ENCODE measurements at places on chromosomes 11 and 22.

DNA sequence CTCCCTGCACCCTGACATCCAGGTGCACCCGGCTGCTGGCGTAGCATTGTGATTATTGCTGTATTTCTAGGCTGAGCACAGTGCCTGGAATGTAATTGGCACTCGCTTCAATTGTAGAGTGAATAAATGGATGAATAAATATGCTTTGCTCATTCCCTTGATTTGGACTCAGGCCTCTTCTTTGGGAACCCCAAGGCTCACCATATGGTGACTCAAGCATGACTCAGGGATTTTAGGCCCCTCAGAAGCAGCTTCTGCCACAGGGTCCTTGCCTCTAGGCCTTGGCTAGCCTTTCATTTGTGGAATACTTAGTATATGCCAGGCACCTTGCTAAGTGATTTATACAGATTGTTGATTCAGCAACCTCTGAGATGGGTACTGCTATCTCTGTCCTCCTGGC is 78.9 kb downstream of the GRIK4 start:
- no peak for DNase-seq

DNA sequence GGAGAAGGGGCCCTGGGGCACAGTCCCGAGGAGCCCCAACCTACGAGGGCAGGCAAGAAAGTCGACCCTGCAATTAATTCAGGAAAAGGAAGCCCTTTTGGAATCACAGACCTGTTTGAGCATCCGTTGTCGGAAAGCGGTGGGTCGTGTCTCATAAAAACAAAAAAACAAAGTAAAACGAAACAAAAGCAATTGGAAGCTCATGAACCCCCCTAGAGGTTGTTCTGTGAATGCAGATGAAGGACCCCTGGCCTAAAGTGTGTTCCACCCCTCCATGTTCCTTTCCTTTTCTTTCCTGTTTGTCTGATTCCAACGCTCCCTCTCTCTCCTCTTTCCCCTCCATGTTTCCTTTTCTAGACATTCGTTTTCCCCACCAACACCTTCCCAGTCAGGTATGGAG is 203.7 kb downstream of the GRIK4 start:
- DNase-seq: peak; percentile 10

DNA sequence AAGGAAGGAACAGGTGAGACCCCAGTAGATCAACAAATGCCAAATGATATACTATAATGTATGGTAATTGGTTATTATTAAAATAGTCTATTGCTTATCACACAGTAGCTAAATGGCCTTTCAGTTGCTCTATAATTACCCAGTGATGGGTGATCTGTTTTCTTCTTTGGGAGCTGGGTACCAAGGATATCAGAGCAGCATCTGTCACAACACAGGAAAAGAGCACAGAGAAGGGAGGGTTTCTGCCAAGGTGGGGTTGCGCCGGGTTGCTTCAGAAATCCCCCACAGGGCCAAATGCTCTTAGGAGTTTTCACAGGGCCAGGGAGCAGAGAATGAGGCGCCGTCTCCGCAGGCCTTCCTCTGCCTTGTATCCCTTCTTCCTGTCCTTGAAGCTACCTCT is 469.4 kb downstream of the INSC start:
- DNase-seq: no peak

DNA sequence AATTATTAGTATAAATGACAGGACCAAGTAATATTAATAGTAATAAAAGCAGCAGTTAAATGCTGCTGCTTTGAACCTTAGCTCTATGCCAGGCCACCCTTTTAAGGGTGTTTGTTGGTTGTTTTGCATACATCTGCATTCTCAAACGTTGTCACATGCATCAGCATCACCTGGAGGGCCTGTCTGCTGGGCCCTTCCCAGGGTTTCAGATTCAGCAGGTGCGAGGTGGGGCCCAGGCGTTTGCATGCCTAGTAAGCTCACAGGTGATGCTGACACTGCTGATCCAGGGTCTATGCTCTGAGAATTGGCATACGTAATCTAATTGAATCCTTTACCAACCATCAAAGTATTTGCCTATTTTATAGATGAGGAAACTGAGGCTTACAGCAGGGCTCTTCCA is 246.5 kb downstream of the CADM1 start:
- DNase-seq: no peak

GRCh38 chr11:15897211-15897960 is 459.0 kb downstream of the SOX6 start:
- DNase-seq: no peak

- DNase-seq: no peak
These were observed 45.1 kb upstream of the DEUP1 start for GRCh38 chr11:93285430-93285829.

GRCh38 chr22:19708321-19709011 is 5.8 kb upstream of the SEPTIN5 start:
- no peak for DNase-seq

- DNase-seq: no peak
These were observed 41.6 kb downstream of the AHNAK start for GRCh38 chr11:62505059-62505439.

GRCh38 chr11:28231475-28231874 is 123.3 kb downstream of the METTL15 start:
- no peak for DNase-seq

DNA sequence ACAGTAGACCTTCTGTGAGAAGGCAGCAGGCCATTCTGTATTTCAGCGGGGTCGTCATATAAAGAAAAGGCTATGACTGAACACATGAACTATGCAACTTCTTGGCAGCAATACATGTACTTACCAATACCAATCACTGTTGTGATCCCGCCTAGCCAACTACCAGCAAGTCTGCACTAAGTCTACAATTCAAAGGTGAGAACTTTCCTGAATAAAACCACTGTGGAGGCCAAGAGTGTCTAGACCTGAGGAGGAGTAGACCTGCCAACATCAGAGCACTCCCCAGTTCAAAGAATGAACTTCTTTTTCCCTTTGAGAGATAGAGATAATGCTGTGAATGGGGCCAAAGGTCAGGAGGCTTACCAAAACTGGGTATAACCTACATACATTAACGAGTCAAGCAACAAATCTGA is 108.2 kb downstream of the SIK3 start:
- DNase-seq: no peak

- no peak for DNase-seq
These were observed 423 bp upstream of the RTN3 start for GRCh38 chr11:63680834-63681320.

- DNase-seq: no peak
These were observed 113.7 kb downstream of the CEP164 start for GRCh38 chr11:117441146-117441975.

GRCh38 chr11:35141571-35141971 is 2.6 kb downstream of the CD44 start:
- no peak for DNase-seq

GRCh38 chr11:44579302-44579761 is 13.9 kb downstream of the CD82 start:
- no peak for DNase-seq

DNA sequence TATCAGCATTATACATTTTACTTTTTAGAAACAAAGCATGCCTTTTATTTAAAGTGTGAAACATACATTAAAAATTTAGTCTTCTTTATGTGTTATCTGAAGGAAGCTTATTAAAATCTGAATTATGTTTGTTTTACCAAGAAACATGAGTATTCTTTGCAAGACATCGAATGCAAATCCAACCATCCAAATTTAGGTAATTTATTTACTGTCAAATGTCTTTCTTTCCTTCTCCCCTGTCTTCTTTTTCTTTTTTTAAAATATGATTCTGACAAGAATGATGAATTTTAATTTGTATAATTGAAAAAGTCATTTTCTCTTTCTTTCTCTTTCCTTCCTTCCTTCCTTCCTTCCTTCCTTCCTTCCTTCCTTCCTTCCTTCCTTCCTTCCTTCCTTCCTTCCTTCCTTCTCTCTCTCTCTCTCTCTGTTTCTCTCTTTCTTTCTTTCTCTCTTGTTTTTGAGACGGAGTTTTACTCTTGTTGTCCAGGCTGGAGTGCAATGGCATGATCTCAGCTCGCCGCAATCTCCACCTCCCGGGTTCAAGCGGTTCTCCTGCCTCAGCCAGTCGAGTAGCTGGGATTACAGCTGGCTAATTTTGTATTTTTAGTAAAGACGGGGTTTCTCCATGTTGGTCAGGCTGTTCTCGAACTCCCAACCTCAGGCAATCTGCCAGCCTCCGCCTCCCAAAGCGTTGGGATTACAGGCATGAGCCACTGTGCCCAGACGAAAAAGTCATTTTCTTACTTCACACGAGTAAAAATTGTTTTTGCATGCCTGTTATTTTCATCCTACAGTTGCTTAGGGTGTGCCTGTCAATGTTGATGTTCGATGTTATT is 157.5 kb downstream of the TMEM135 start:
- no peak for DNase-seq

DNA sequence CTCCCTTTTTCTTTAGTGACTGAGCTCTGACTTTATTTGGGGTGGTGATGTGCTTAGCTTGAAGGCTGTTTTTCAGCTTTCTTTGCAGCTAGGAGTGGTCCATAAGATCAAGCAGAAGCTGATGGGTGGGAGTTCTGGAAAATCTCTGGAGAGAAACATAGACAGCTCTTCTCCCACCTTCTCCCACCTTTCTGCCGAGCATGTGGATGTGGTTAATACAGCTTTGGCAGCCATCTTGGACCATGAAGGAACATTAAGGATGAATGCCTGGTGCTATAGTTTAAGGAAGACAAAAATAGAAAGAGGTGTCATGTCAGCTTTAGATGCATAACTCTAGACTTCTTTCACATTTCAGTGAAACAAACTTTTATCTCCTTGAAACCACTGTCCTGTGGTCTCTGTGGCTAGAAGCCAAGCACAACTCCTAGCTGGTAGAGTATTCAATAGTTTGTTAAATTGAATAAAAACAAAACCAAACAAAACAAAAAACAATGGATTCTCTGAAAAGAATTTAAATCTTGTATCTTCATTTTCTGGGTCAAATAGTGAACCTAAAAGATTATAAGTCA is 203.6 kb upstream of the SESN3 start:
- DNase-seq: no peak

- no peak for DNase-seq
These were observed 16.1 kb upstream of the TMEM123 start for GRCh38 chr11:102468616-102469195.

DNA sequence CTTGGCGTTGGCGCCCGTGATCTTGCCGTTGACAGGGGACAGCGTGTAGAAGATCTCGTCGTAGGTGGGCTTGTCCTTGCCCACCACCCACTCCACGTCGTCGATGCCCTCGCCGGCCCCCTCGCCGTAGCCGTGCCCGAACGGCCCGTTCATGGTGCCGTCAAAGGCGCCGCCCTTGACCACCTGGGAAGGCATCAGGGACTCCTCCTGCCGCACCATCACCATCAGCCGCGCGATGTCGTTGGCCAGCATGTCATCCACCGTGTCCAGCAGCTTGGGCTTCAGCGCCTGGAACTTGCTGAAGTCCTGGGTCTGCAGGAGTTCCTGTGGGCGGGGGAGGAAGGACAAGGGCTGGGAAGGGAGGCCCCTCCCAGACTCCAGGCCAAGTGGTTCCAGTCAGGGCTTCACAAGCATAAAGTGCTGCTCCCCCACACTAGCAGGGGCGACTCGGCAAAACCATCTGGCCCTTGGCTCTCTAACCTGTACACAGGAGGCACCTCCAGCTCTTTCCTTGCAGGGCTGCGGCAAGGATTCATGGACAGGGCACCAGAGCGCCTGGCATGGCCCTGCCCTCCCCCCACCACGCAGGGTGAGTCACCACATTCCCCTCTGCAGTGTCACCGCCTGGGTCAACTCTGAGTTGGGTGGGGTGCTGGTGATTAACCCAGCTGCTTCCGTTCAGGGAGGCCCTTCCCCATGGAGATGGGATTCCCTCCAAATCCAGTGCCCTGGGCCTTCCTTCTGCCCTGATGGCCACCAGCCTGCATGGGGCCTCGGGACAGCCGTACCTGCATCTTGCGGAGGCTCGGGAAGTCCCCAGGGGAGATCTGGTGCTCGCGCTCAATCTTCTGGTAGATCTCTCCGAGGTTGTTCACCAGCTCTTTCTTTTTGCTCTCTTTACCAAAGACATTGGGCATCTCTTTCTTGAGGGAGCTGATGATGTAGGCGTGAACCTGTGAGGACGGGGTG is 10.4 kb upstream of the CDC42BPG start:
- no peak for DNase-seq

DNA sequence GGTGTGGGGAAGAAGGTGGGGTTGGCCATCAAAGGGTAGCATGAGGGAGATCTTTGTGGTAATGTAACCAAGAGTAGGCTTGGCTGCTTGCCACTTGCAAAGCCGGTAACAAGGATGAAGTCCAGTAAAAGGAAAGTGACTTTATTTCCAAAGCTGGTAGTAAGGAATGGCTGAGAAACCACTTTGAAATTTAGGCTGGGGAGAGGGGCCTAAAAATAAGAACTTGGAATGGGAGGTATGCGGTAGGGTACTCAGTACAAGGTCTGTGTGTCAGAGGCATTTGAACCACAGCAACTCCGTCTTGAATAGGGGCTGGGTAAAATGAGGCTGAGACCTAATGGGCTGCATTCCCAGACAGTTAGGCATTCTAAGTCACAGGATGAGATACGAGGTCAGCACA is 216.0 kb upstream of the ISX start:
- DNase-seq: no peak

DNA sequence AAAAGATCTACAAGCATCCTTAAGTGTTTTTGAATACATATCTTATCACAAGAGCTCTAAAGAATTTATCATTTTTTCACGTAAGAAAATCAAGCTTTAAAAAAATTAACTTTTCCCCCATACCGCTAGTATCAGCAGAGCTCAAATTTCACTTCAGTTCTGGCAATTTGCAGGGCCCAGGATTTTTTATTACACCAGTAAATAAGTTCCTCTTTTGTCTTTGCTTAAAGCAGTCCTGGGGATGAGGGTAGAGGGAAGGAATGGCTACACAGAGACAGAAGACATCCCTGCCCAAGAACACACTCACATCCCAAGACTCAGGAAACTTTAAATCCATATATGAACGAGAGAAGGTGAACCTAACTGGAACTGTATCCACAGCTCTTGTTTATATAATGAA is 22.6 kb upstream of the SORL1 start:
- no peak for DNase-seq

Measured in naive thymus-derived CD8-positive, alpha-beta T cell (primary cell).